ENCODE measurements at places on chromosomes 3 and 15.

DNA sequence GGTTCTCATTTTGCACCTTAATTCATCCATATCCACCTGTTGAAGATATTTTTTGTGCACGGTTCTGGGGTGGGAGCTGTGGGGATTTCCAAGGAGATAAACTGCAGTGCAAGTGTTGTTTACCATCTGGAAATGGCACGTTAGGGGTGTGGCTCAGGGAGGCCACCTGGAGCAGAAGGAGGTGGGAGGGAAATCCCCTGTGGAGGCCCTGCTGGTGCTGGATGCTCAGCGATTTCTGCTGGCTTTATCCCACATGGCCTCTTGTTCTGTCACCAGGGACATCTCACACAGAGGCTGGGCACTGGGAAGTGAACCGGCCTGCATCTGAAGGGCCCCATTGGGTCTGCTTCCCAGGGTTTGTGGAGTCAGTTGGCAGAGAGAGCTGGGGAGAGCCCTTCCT, 24.3 kb downstream of the TRPM1 start:
- DNase-seq: no peak

- no peak for DNase-seq
These were observed 16.4 kb upstream of the SKIC8 start for GRCh38 chr15:78315686-78316282.

DNA sequence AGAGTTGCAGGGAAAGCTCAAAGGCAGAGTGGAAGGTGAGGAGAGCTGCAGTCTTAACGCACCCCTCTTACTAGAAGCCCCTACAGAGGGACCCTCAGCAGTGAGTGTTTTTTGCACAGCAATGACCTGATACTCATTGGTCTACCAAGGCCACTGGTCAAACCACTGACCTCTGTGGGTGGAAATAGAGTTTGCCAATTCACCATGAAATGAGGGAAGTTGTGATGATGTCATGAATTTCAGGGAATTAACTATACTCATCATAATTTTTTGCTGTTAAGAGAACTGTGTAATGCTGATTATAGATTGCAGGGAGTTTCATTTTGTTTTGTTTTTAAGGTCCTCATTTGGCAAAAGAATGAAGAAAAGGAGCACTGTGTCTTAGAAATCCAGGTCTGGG, 101.7 kb upstream of the SMAD3 start:
- DNase-seq: no peak

- no peak for DNase-seq
These were observed 22.6 kb downstream of the TGM5 start for GRCh38 chr15:43244092-43244491.

- no peak for DNase-seq
These were observed 99.0 kb upstream of the AKAP13 start for GRCh38 chr15:85281293-85281882.

DNA sequence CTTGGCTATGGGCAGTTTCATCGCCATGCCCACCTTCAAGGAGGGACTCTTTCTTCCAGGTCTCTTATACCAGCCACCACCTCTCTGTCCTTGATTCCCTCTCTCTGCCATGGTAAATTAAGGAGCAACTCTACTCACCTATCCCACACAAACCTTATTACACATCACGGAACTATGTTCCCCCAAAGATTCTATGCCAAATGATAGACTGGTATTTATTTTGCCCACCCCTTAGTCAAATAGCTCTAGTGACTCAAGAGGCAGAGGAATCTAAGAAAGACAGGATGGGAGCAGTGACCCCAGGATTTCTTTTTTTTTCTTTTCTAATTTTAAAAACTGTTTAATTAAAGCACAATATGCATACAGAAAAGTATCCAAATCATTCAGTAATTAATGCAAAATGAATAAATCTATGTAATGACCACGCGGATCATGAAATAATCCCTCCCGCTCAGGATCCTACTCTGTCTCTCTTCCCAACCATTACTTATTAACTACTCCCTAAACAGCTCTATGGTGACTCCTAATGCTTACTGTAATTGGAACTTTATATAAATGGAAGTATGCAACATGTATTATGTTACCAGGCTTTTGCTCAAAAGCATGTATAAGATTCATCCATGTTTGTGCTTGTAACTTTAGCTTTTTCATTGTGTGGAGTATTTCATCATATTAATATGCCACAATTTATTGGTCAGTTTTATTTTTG, 410.8 kb upstream of the RASGRP1 start:
- no peak for DNase-seq

GRCh38 chr15:100665570-100665969, 63.2 kb downstream of the ASB7 start:
- no peak for DNase-seq

DNA sequence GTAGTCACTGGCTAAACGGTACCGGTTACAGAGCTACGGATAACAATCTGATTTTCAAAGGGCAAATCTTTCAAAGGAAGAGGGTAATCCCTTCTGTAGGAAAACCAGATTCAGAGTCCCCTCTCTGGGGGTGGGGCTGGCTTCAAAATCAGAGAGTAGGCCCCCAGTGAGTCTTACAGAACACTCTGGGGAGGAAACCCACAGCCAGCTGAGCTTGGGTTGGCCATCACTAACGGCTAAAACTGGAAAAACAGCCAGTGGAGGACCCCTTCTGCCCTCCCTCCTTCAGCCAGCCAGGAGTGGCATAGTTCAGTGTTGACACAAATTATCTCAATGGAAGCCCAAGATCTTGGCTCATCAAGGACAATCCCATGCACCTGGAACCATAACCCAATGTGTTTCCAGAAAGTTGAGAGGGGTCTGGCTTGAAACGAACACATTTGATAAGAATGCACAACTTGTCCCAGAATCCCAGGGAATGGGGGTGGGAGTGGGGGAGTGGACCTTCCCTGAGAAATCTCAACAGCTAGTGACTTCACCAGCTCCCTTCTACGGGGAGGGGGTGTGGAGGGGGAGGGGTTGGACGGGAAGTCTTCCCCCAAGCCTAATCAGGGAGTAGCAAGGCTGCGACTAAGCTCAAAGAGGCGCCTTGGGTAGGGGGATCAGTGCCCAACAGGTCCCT, 1.0 kb downstream of the RASL12 start:
- no peak for DNase-seq

DNA sequence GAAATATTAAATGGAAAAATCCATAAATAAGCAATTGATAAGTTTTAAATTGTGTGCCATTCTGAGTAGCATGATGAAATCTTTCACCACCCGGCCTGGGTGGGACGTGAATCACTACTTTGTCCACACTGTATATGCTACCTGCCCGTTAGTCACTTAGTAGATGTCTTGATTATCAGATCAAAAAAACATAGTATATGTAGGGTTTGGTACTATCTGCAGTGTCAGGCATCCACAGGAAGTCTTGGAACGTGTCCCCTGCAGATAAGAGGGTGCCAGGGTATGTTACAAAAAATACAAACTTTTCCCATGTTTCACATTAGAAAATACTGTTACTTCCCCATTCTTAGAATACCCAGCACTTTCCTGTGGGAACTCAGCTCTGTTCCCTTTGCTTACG, 35.2 kb downstream of the FAM81A start:
- no peak for DNase-seq

DNA sequence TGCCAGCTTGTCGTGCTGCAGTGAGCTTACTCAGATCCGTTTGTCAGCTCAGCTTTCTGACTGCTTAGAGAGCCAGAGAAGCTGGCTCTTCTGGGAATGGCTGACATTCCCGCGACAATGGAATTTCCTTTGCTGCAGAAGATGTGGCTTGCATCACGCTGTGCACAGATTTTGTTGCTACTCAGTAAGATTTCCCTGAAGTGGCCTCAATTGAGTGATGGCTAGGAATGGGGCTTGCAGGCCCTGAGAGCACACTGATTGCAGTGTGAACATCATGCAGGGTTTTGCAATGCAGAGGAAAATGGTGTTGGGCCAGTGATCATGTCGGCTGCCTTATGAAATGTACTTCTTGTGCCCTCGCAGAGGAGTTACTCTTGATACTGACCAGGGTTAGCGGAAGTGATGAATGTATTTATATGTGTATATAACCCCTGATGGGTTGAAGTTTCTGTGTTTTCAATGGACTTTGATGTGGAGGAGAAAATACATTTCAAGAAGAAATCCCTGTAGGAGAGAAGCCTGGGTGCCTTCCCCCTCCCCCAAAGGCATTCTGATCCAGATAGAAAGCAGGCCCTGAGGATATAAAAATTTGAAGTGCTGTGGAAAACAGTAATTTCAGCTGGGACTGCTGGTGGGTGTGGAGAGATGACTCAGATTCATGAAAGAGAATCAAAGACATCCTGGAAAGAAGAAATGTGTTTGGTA, 102.5 kb upstream of the PDZRN3 start:
- no peak for DNase-seq

DNA sequence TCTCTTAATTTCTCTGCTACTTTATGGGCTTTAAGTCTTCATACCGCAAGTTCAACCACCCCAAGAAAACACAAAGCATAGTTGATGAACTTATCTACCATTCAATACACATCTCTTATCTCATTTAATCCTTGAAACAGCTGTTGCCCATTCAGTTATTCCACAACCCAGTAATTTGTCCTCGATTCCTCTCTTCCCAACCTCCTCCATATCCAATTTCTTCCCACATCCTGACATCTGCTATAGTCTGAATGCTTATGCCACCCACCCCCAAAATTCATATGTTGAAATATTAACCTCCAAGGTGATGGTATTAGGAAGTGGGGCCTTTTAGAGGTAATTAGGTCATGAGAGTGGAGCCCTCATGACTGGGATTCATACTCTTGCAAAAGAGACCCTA, 345.4 kb downstream of the ERC2 start:
- DNase-seq: no peak

DNA sequence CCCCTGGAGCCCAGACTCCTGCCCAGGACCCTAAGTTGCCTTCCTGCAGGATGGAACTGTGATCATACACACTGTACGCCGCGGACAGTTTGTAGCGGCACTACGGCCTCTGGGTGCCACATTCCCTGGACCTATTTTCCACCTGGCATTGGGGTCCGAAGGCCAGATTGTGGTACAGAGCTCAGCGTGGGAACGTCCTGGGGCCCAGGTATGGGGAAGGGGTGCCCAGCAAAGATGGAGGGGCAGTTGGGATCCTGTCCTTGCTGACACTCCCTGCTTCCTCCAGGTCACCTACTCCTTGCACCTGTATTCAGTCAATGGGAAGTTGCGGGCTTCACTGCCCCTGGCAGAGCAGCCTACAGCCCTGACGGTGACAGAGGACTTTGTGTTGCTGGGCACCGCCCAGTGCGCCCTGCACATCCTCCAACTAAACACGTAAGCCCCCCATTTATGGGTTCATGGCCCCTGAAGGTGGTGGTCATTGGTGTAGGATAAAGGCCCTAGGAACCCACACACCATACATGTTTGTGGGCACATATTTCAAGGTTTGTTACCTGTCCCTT, 28.8 kb downstream of the NBEAL2 start:
- DNase-seq: no peak

DNA sequence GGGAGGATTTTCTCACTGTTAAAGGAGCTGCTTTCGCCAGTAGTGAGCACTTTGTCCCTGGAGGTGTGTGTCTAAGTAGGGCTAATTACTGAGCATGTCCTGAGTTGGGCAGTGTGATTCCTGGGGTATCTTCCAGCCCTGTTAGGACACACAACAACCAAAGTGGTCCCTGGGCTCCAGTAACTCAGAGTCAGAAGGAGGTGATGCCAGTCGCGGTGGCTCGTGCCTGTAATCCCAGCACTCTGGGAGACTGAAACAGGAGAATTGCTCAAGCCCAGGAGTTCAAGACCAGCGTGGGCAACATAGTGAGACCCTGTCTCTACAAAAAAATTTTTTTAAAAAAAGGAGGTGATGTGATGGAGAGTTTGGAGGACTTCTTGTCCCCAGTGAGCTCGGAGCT, 37.5 kb downstream of the PML start:
- no peak for DNase-seq

DNA sequence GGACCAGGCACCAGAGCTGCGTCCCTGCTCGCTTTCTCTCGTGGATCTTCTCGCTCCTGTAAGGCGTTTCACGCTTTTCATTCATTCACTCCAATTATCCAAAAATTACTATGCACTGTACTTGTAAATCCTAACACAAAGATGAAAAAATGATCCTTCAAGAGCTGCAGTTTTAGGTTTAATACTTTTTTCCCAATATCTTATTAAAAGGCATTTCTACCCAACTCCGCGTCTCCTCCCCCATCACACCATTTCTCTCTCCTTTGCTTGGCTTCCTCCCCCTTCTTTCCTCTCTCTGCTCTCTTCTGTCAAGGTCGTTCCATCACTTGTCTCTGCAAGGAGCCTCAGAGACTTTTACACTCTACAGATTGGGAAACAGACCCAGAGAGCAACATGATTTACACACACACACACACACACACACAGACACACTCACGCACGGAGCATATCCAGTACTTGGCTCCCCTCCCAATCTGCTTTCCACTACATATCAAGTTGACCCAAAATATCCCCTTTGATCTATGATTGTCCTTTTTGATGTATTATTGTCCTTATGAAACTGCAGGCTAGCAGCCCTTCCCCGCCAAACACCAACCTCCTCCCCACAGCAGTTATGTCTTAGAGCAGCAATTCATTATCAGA, 479 bp upstream of the CLDN1 start:
- no peak for DNase-seq

DNA sequence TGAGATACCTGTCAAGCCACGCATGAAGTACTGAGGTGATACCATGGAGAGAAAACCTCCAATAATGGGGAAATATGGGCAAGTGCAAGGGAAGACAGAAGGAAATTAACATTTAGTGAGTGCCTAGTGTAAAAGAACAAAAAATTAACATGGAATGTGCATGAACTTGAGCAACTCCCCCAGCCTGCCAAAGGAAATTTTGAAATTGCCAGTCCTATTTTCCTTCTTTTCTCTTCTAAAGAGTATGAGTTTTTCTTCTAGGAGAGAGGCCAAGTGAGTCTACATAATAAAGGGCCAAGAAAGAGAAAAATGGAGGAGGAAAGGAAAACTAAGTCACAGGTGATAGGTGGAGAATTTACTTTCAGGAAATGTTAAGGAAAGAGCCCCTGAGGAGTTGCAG, 602.4 kb upstream of the MDFIC2 start:
- DNase-seq: no peak

DNA sequence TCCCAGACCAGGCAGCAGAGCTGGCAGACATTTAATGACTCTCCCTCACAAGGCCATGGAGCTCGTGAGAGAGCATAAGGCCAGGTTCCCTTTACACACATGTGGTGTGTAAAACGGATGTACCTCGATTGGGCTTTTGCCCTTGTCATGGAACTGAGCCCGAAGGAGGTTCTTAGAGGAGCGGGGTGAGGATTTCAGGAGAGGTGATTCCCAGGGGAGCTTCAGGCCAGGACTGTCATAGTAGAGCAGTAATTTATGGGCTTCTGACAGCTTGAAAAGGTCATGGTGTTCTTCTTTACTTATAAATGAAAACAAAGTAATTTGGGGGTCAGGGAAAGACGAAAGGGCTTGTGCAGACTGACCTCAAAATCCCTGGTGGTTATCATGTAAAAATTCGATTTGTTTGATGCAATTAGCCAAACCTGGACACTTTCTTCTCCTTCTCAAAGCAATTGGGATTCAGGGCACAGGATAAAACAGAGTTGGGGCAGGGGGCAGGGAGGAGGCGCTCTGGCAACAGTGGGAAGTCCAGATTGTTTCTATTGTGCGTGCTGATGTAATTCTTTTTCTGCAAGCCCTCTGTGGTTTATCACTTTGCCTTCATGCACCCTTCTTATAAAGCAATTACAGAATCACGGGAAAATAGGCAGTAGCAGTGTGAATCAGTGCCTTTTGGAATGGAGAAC, 51.0 kb downstream of the CACNA1D start:
- no peak for DNase-seq

GRCh38 chr3:73966733-73967132, 342.0 kb upstream of the PDZRN3 start:
- DNase-seq: no peak

- no peak for DNase-seq
These were observed 130.2 kb upstream of the COL8A1 start for GRCh38 chr3:99508191-99508590.

- no peak for DNase-seq
These were observed 634.2 kb downstream of the NAALADL2 start for GRCh38 chr3:175493301-175493700.

GRCh38 chr3:58398669-58399333, 34.8 kb downstream of the PDHB start:
- DNase-seq: no peak

Data from activated CD4-positive, alpha-beta T cell treated with anti-CD3 and anti-CD28 coated beads, Interleukin-2, amount 50 U/mL, for 24 hours (primary cell).